NCI-H345 (cell line): ENCODE measurements at places on chromosomes 3 and 15.

GRCh38 chr3:19595884-19596283 is 338.1 kb downstream of the EFHB start:
- DNase-seq, result no peak

DNA sequence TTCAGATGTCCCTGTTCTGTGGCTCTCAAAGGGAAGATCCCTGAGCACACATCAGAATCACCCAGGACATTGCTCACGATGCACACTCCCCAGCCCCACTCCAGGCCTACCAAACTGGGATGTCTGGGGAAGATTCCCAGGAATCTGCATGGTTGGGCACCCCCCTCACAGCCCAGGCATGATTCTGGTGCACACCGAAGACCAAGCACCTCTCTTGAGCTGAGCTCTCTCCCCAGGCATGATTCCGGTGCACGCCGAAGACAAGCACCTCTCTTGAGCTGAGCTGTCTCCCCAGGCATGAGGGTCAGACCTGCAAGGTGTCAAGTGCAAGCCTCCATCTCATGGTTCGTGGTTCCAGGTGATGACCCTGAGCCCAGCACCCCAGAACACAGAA is 112.2 kb upstream of the MEF2A start:
- no peak for DNase-seq

DNA sequence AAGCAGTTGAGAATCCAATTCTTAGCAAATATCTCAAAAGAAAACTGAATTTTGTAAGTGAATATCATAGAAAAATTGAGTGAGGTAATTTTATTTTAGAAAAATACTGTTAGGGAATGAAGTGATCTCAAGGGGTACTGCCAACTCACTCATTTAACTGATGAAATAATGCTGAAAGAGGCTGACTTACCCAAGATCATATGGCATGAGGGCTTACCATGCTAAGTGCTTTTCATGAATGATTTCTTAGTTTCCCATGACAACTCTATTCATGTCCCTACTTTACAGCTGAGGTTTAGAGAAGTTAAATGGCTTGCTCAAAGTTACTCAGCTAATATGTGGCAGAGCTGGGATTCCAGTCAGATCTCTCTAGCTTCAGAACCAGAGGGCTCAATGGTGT is 30.6 kb downstream of the CCDC14 start:
- no peak for DNase-seq

- no peak for DNase-seq
Measured at GRCh38 chr3:156762631-156763185, 63.4 kb upstream of the LEKR1 start.

GRCh38 chr3:23876923-23877322 is 39.9 kb downstream of the NKIRAS1 start:
- DNase-seq, result no peak

DNA sequence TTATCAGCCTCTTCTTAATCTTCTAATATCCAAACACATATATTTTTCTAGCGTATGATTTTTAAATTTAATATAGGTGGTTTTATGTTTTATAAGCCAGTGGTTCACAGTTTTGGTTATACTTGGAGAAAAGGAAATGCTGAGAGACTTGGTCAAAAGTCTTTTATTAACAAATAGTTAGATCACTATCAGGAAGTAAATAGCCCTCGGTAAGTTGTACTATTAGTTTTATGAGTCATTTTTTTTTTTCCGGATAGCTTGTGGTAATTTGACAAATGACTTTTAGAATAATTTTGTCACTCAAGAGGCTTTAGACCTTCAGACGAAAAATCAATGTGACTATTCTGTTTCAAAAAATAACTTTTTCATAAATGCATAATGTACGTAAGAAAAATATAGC is 232.2 kb upstream of the ROBO1 start:
- DNase-seq, result no peak

DNA sequence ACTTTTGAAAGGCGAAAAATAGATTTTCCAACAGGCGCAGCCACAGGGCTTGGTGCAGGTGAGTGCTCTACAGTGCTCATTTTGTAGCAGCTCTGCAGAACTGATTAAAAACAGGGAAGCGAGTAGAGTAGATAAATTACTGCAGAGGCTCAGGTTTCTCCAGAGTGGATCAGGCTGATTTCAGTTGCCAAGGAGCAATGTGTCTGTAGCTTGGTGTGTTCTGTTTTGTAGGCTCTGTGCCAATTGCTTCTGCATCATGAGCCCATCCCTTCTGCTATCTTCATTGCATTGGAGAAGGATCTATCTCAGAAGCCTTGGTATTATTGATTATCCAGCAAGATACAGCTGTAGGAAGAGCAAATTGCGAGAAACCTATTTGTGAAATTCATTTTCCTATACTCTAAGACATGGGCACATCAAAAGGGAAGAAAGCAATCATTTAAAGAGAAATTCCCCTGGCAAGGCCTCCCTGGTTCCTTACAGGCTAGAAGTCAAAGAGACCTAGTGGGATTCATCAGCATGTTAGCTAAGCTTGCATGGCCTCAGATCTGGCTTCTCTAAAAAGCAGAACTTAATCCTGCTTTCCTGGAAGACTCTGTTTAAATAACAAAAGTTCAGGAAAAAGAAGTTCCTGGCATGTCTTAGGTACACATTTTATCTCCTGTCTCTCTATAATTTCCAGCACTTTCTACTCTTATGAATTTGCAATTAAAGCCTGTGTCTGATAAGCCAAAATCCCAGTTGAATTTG is 432.4 kb upstream of the ATP10A start:
- no peak for DNase-seq

DNA sequence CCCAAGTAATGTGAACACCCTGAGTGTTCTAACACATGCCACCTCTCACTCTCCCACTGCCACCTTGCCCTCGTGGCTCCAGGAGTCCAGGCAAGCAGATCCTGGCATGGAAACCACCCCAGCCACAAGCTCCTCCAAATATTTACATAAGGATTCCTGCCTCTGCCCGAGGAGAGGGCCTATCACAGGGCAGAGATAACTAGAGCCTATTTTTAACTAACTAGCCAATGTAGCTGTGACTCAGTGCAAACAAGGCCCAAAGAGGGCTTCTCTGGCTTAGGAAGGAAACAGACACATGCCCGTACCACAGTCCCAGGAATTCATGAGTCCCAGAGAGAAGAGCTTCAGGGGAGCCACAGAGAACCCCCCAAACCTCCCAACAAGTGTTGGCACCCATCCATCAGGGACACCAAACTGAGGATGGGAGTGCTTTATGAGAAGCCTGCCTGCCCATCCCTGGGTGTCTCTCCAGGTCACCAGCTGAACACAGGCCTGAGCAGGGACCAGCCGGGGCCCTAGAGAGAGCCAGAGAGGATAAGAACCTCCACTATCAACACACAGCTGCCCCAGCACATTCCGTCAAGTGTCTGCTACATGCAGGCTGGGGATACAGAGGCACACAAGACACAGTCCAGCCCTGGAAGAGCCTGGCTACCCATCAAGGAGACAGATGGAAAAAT is 9.2 kb downstream of the FYCO1 start:
- no peak for DNase-seq

DNA sequence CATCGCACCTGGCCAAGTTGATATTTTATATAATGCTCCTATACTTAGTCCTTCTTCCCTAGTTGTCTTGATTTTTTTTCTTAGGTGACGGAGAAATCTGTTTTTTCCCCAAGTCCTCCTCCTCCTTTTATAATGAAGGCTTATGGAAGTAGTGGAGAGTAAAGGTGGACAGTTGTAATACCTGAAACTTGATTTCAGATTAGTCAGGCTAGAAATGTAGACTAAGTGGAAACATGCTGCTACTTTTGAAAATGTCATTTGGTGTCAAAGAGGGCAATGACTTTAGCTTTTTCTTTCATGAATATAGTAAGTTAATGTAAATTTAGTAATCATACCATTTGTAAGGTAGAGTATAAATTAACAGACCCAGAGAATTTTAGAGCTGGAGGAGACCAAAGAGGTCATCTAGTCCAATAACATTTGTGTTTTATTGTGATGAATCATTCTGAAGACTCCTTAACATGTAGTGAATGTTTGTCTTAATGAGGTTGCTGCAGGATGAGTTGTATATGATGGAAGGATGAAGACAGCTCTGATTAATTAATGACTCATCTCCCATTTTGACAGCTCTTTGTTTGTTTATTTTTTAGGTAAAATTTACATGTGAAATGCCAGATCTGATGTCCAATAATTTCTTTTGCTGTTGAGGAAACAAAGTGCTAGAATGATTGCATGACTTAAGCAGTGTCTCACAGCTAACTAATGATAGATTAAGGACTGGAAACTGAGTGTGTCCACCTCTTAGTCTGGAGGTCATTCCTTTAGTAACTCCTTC is 8.7 kb downstream of the CTDSPL2 start:
- no peak for DNase-seq

DNA sequence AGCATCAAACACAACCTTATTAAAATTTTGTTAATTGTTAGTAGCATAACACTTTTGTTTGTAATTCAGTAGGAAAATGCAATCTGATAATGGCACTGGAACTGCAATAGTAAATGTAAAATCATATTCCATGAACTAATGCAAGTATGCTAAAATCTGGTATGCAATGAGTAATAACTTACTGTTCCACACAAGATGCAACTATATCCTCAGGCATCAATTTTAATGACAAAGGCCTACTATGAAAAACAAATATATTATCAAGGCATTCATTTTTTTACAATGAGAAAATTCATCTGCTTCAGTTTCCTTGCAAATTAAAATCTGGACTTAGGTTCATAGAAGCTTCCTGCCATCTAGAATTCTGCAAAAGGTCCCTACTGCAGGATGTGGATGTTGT is 1.4 kb upstream of the NSMCE3 start:
- DNase-seq, result no peak

GRCh38 chr3:37132334-37132733 is 42.0 kb downstream of the LRRFIP2 start:
- no peak for DNase-seq

- DNase-seq, result no peak
Measured at GRCh38 chr3:160112481-160112880, 112.7 kb upstream of the C3orf80 start.

- DNase-seq, result no peak
Measured at GRCh38 chr3:52299879-52300611, 12.4 kb downstream of the GLYCTK start.

GRCh38 chr3:66719796-66720356 is 219.1 kb upstream of the LRIG1 start:
- DNase-seq, result no peak

DNA sequence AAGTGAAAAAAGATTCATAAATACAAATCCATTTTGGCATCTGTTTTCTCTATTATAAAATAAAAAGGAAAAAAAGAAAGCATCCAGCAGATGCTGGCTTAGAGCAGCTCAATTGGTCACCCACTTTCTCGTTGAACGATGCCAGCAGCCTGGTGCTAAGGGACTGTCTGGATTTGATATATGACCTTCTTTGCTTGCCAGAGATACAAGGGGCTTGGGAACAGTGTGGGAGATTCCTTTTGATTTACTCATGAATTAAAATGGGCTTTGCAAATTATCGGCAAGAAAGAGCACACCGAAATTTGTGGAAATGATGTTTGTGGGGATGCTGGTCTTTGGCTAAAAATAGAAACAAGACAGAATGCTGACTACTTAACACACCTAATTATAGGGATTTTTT is 210.3 kb upstream of the STT3B start:
- no peak for DNase-seq

- no peak for DNase-seq
Measured at GRCh38 chr3:46925585-46925934, 48.0 kb downstream of the PTH1R start.

- peak; percentile 91 for DNase-seq
Measured at GRCh38 chr3:184540777-184541681, 20.6 kb upstream of the EPHB3 start.

GRCh38 chr15:61173899-61174689 is 55.0 kb downstream of the RORA start:
- DNase-seq, result no peak

DNA sequence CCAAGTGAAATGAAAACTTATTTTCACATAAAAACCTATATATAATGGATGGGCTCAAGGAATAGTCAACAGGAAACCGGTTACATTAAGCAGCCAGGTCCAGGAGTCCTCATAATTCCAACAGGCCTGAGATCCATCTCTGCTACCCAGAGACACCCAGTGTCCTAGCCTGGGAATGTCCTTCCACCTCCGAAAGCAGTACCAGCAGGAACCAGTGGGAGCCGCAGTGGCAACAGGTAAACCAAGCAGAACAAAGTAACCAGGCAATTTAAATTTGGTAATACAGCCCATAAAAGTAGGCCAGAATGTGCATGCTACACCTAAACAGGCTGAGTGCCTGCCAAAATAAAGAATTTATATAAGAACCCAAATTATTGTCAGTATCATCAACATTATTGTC is 195.6 kb downstream of the ZBBX start:
- no peak for DNase-seq

DNA sequence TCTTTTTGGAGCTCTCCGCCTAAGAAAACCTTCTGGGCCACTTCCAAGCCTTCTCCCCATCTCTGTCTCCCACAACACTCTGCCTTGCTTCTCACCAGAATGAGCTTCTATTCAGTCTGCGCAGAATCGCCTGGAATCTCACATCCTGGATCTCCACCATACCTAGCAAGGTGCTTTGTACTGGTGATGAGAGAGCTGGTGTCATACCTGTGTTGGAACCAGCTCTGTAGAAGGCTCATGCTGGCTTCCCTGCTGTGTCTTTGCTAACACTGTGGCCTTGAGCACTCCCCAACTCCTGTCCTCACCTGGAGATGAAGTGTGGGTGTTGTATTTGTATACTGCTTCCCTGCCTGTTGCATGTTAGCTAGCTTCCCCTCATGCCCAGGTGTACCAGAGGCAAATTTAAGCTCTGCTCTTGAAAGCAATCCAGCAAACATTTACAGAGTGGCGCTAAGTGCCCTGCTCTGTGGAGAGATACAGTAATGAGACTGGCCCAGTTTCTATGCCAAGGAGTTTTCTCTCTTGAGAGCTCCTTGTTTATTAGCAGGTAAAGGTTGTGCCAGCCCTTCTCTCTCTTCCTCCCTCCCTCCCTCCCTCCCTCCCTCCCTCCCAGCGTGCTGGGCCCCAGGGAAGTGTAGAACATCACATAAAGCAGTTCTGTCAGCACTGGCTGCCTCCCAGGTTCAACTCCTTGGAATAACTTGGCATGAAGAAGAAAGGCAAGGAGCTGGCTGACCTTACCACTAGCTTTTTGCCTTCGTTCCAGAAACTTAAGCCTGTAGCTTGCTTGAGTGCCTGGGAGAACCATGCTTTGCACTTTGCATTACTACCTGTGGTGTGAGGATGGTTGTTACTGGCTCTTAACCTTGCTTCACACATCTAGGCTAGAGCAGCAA is 54.9 kb downstream of the TRIM71 start:
- peak; percentile 64 for DNase-seq

DNA sequence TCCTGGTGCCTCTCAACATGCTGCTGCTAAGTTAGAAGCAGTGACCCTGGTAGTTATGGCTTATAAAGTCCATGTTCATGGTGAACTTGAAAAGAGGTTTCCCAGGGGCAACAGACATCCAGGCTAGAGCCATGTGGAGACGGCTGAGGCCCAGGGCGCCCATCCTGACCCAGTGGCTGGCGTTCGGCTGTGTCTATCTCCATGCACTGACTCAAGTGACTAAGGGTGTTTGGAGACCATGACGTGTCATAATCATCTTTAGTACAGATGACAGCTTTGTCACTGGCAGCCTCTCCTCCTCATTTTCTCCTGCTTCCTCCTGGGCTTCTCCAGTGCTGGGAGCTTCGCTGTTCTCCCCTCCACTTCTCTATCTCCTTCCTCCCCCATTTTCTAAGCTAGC is 287.4 kb upstream of the LYSMD4 start:
- no peak for DNase-seq

GRCh38 chr15:89137926-89138325 is 49.7 kb downstream of the ABHD2 start:
- no peak for DNase-seq
